ENCODE measurements at places on chromosomes 2 and 18.

DNA sequence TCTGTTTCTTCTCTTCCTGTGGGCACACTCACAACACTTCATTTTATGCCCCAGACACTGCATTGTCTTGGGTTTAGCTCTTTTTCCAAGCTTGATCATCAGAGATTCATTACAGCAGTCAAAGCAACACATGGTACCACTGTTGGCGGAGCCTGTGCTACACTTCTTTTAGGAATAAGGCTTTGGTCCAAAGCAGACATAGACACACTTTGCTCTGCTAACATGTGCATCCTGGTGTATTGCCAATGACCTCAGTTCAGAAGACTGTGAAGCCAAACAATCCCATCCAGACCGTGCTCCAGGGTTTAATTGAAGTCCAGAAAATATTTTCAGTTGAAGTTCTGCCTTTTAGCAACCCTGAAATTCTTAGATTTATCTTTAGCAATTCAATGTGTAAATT is 354.6 kb upstream of the RAB12 start:
- no peak for DNase-seq

DNA sequence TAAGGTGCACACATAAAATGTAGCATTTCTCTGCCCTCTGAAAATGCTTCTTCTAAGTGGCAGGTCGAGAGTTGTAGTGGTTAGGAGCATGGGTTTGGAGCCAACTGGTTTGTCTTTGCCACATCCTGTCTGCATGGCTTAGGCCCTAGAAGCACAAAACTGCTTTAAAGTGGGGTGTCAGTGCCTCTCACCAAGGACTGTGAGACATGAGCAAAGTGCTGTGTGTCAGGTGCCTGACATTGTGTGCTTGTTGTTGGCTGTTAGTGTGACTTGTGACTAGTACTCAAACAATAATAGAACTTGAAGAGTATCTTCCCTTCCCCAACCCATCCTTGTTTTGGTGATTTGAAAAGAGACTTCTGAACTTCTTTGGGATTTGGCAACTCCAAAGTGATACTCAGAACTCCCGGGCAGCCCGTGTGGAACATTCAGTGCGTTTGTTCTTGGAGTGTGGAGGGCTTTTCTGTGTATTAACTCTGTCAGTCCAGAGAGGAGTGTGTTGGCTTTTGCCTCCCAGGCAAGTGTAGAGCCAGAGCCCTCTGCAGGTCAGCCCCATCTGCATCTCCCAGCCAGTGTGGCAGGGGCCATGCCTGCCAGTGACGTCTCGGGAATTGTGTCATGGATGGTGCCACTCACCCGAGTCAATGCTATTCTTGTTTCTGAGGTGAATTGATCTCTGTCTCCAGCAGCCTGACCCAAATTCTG is 5.0 kb downstream of the MGAT5 start:
- DNase-seq: no peak

DNA sequence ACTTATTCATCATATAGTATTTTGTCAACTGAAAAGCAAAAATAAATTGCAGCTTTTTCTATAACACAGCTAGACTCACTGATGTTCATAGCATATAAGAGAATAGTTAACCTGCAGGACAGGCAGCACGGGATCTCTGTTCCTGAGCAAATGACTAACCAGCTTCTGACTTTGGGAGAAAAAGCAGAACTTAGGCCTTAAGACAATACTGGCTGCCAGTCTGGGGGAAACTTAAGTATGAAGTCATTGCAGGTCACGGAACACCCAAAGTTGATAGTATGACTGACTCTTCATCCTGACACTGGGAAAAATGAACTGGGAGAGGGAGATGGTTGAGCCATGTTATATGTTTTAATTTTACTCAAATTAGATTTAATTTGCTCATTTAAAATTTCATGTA is 113.0 kb downstream of the DPP4 start:
- DNase-seq: no peak

DNA sequence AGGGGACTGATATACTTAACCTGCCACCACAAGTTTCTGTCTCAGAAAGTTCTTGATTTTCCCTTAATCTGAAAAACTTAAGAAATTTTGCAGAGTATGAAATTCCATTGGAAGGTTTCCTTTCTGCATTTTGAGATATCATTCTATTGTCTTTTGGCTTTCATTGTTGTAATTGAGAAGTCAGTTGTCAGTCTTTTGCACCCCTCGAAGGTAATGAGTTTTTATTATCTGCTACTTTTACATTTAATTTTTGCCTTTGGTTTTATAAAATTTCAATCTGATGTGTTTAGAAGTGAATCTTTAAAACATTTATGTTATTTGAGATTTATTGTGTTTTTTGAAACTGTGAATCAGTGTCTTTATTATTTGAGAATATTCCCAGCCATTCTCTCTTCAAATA is 4.8 kb upstream of the IL36A start:
- DNase-seq: no peak

DNA sequence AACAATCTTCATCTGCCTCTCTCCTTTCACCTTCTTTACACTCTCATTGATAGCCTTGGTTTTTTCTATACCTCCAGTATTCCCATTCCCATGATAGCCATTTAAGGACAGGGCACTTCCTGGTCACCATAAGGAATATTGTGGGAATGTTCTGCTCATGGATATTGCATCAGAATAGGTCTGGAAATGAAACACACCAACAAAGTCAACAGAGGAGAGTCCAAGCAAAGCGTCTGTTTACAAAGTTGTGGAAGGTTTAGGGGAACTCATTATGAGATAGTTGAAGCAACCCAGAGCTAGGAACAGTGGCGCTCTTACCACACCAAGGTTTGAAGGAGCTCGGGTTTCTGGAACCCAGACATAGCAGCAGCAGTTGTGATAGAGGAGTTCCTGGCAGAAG is 150.3 kb upstream of the TNP1 start:
- DNase-seq: no peak

- DNase-seq: no peak
Measured at GRCh38 chr2:161681046-161681445, 56.8 kb downstream of the SLC4A10 start.

DNA sequence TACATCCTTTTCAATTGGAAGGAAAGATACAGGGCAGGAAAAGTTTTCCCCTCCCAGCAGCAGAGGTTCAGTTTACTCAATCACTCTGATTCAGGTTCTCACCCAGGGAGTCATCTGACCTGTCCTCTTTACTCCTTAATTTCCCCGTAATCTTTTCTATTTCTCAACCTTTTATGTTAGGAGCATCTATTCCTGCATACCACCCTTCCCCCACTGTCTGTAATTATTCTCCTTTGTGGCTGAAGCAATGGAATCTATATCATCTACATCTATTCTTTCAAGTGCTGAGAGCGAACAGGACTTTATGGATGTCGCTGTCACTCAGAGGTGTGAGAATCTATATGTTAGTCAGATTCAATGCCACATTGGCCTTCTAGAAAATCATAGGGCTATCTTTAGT is 175.2 kb downstream of the NOL4 start:
- no peak for DNase-seq

GRCh38 chr2:10764896-10765295 is 43.5 kb downstream of the ATP6V1C2 start:
- no peak for DNase-seq

GRCh38 chr2:209579230-209579749 is 155.4 kb downstream of the MAP2 start:
- DNase-seq: no peak

DNA sequence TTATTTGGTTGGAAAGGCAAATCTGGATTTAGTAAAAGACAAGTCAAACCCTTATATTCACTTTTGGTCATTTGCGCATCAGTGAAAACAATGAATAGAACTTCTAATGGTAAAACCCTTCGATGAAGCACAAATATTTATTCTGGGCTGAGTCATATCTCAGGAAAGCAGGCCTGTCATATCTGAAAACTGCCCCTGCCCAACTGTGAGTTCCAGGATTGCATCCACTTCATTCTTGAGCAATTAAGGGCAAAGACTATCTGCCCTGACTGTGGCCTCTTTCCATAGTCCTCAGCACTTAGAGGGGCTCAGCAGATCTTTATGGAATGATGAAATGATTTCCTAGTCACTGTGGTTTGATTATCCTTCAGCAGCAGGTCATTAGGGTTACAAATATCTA is 795.2 kb upstream of the ID2 start:
- DNase-seq: no peak

DNA sequence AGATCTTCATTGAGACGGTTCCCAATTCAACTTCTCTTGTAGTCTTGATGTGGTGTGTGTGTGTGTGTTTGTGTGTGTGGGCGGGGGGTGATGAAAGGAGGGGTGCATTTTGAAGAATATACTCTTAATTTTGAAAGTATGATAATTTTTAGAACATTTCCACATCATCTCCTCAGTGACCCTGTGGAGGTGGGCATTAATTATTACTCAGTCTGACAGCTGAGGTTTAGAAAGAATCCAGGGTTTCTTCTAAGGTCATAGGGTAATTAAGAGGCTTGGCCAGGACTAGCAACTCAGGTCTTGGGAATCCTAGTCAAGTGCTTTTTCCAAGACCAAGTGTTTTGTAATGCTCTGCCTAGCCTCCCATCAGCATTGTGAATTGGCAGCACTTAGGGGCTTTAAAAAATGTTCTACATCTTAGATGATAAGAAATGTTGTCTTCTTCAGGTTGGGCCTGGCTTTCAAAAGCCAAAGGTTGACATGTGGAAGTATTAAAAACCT is 100.5 kb downstream of the SPTBN1 start:
- peak; percentile 20 for DNase-seq

GRCh38 chr18:9839853-9840252 is 45.9 kb upstream of the TXNDC2 start:
- no peak for DNase-seq

DNA sequence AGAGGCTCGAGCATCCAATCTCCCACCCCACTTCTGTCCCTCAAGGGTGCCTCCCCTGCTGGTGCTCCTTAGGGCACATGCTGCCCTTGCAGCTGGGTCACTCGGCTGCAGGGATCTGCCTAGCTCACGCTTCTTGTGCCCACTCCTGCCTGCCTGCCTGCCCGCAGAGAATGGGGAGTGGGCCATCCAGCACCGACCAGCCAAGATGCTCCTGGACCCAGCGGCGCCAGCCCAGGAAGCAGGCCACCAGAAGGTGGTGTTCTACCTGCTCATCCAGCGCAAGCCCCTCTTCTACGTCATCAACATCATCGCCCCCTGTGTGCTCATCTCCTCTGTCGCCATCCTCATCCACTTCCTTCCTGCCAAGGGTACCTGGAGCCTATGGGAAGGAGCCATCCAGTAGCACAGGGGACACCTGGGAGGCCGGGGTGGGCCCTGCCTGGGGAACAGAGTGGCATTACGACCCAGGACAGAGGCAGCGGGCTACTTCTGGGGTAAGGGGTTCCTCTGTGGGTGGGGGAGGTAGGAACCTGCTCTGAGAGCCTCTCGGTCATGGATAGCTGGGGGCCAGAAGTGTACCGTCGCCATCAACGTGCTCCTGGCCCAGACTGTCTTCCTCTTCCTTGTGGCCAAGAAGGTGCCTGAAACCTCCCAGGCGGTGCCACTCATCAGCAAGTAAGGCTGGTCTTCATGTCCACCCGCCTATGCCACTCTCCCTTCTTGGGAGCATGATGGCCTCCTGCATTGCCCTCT is 3.4 kb downstream of the CHRNG start:
- no peak for DNase-seq

GRCh38 chr2:186503827-186504606 is 18.0 kb downstream of the ZC3H15 start:
- DNase-seq: no peak

GRCh38 chr2:226307487-226308322 is 491.9 kb downstream of the IRS1 start:
- no peak for DNase-seq

DNA sequence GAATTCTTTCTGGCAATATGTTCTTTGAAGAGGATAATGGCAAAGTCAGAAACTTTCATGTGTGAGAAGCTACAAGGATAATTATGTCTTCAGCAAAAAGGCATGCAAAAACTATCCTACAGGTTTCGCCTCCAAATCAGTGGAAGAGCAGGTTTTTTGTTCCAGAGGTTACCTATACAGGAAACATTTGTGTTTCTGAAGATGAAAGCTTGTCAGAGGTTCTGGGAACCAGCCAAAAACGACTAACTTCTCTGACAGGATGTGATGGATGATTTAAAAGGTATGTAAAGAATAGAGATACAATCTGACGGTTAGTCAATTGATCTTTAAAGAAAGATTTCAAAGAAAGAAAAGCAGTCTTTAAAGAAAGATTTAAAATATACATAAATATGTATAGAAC is 37.6 kb downstream of the RND3 start:
- no peak for DNase-seq

- DNase-seq: no peak
Measured at GRCh38 chr2:200681697-200682096, 95.9 kb downstream of the AOX1 start.

DNA sequence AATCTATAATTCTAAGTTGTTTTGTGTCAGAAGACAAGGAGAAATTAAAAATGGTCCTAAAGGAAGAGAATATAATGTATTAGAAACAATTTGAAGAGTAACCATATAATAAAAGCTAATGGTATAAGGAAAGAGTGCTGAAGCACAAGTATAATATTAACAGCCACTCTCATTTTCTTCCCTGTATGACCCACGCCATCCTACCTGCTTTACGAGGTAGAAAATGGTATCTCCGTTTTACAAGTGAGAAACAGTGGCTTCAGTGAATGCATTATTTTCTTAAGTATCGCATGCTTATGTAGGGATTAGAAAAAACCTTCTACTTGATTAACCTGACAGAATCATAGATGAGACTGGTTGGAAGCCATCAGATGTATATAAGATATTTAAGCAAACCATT is 266.2 kb downstream of the CCDC102B start:
- DNase-seq: no peak
